Small intestine (tissue), 16 donors: ENCODE measurements at places on chromosomes 2 and 18.

GRCh38 chr2:223612501-223612900 lies 10.3 kb upstream of the SCG2 start:
- no peak for DNase-seq

GRCh38 chr18:74110976-74111375 lies 36.7 kb downstream of the FBXO15 start:
- DNase-seq = peak; percentile 88

DNA sequence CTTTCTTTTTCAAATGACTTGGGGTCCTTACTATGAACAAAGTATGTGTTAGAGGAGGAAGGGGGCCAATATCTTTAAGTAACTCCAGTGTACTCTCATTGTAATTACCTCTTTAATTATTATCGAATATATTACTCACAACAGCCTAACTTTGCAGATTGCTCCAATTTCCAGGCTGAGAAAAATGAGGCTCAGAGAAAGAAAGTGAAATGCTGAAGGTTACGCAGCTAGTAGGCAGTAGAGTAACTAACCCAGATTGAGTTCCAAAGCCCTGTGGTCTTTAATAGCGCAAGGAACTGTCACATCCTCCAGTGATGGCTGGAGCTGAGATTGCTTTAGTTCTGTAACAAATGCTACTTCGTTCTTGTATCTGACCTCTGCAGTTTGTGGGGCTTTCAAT lies 2.2 kb upstream of the GYPC start:
- no peak for DNase-seq

DNA sequence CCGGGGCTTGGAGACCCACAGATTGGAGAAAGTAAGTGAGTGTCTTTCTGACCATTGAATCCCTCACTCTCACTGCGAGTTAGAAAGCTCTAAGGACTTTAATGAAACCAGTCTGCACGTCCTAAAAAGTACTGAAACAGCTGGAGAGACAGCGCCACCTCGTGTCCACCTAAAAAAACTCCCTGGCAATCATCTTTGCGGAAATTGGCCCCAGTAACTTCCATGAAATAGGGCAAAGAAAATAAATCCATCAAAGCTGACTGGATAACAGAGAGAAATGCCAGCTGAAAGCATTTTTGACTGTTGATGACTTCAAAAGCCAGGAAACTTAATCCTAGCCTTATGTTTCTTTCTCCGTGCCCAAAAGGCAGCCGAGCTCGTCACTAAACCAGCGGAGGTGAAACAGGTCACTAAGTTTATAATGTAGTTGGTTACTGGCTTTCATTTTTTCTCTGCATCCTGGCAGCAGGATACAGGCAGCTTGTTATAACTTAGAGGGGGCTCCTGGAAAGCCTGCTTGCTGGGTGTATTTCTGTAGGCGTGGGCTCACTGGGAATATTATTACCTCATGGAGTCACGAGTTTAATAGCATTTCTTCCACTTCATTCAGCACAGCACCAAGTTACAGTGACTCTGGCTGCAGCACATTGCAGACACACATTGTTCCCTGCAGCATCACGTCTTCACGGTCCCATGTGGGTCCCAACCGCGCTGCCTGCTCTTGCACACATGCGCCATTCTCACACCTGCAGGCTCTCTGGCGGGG lies 266.5 kb downstream of the HRH4 start:
- peak; percentile 77 for DNase-seq

- peak; percentile 44 for DNase-seq
Measured at GRCh38 chr2:222433332-222434173, 9.2 kb downstream of the SGPP2 start.

DNA sequence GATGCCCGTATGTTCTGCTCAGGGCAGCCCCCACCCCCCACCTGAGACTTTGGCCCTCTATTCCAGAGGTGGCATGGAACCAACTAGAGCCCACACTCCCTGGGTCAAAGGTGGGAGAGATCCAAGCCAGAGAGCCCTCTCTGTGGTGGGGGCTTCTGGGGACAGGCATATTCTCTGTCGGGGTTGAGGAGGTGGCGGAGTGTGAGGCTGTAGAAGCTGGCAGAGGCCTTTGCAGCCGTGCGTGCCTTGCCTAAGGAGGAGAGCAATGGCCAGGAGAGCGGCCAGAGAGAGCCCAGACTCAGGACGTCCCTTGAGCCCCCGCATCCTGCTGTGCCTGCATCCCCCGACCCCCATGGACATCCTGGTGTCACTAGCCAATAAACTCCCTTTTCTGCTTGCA lies 79.2 kb upstream of the HPCAL1 start:
- no peak for DNase-seq

GRCh38 chr2:85771486-85771885 lies 17.7 kb downstream of the ATOH8 start:
- DNase-seq = no peak

DNA sequence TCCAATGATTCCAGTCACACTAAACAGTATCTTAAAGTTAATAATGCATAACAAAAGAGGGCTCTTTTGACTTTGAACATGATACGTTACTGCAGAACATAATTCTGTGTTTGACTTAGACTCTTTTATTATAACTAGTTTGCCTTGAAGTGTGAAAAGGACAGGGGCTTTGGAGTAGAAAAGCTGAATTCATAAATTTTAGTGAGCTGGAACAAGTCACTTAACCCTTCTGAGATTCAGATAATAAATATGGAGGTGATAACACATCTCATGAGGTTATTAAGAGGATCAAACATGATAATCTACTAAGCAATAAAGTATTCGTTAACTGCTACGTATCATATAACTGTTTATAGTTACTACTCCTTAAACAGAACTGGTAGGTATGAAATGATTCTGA lies 44.7 kb upstream of the FLACC1 start:
- no peak for DNase-seq

GRCh38 chr2:226487573-226487972 lies 312.0 kb downstream of the IRS1 start:
- no peak for DNase-seq

DNA sequence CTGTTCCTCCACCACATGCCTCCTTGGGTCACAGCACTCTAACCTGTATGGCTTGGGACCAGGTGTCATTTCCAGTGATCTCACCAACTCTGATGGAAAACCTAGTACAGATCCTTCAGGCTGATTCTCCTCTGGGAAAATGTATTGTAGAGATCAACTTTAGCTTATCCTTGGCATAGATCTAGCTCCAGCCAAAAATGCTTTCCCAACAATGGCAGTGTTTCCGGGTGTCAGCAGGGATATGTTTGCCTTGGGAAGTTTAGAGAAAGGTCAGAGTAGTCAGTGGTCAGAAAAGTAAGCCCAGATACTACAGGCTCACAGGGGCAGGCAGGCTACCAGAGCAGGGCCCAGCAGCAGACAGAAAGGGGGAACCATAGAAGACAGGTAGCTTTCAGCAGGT lies 73.6 kb downstream of the CD8B2 start:
- DNase-seq = no peak

GRCh38 chr2:234885118-234885517 lies 66.7 kb upstream of the SH3BP4 start:
- DNase-seq = no peak

DNA sequence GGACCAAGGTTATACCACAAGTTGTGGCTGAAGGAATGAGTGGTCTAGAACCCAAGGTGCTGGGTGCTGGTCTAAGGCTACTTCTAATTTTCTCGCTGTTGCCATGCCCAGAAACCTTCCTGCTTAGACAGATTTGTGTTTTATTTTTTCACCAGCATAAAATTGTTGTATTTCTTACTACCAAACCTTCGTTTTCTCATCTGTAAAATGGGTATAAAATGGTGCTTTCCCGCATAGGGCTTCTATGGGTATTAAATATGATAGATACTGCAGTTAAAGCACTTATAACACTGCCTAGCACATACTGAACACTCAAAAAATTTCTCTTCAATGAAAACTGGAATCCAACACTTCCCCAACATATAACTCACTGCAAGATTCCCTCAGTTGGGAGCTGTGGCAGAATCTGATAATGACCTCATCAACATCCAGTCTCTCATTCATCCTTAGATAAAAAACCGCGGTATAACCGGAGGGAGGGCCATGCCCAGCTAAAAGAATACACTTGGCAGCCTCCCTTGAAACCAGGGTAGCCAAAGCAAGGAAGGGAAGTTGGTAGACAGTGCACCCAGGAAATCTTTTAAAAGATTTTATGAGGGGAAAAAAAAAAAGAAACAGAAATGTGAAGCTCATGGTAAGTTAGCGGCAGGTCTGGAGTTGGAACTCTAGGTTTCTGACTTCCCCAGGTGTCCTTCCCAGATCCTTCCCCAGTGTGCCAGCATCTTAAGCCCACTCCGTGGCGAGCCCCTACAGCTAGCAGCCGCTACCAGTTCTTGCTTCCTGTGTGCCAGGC lies 1.2 kb downstream of the NEMP2 start:
- DNase-seq = no peak

DNA sequence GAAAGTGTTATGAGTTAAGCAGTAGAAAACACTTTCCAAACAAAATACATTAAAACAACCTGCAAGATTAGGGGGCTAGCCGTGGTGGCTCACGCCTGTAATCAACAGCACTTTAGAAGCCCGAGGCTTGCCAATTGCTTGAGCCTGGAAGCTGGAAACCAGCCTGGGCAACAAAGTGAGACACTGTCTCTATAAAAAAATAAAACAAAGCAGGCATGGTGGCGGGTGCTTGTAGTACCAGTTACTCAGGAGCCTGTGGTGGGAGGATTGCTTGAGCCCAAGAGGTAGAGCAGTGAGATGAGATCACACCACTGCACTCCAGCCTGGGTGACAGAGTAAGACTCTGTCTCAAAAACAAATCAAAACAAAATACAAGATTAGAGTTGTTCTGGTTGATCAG lies 208.3 kb downstream of the ERBB4 start:
- no peak for DNase-seq

- DNase-seq = no peak
Measured at GRCh38 chr2:181240844-181241243, 216.3 kb upstream of the ITGA4 start.

- no peak for DNase-seq
Measured at GRCh38 chr18:13791181-13791580, 32.8 kb upstream of the MC5R start.

DNA sequence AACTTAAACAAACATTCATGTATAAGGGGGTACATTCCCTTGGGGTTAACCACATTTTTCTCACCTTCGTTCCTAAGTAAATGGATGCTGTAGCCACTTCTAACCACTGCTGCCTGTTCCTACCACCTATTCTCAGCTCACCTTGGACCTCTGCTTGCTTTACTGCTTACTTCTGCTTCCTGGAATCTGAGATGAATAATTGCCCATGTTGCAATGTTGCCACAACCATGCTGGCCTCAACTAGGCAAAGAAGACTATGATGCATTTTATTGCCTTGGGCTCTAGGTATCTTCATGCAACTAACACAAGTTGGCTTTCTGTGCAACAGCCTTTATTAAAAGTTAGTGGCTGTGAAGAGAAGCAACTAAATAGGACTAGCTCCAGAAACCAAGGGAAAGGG lies 106.3 kb upstream of the TCF4 start:
- DNase-seq = no peak

GRCh38 chr18:20996418-20996817 lies 115.2 kb downstream of the ROCK1 start:
- no peak for DNase-seq

- DNase-seq = no peak
Measured at GRCh38 chr18:399631-400135, 100.8 kb downstream of the COLEC12 start.

DNA sequence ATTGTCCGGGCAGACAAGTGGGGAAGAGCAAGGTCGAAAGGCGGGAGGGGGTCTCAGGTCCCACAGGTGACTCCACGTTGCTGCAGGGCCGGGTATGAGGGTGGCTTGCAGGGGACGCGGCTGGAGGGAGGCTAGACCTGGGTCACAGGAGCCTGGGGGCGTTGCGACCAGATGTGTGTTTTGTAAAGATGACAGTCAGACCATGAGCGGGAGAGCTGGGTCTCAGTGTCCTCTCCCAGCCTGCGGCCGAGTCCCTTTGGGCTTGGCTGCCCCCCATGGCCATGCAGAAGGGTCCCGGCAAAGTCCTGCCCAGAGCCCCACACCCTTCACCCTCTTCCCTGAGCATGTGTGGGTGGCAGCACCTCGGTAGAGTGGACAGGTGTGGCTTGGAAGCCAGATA lies 239.2 kb downstream of the ATAD2B start:
- no peak for DNase-seq

GRCh38 chr2:241788572-241788971 lies 11.9 kb downstream of the GAL3ST2 start:
- no peak for DNase-seq

GRCh38 chr2:124353656-124354055 lies 328.6 kb downstream of the CNTNAP5 start:
- DNase-seq = no peak

- no peak for DNase-seq
Measured at GRCh38 chr2:17522303-17522702, 4.1 kb upstream of the RAD51AP2 start.
